ENCODE measurements at places on chromosomes 12 and 14. TPM values are rescaled to one million over a fixed set of nuclear protein-coding genes. Genes with fewer than 3 reads are reported as not detected.

Gene KRT82
- not detected for polyA plus RNA-seq

Gene CACNA2D4
- 1.9 TPM for polyA plus RNA-seq

Gene SIX4
- polyA plus RNA-seq, result 8.6 TPM

Gene ST8SIA1
- 8.5 TPM for polyA plus RNA-seq

Gene FIGNL2
- polyA plus RNA-seq, result 3.4 TPM

Gene FGF6
- polyA plus RNA-seq, result not detected

Gene LRRC10
- 0.08 TPM for polyA plus RNA-seq

Gene NDRG2
- polyA plus RNA-seq, result 175 TPM

Gene MMP19
- 1.5 TPM for polyA plus RNA-seq

Gene SPRYD3
- 13.5 TPM for polyA plus RNA-seq

Gene TMEM233
- 1.7 TPM for polyA plus RNA-seq

Gene PRB4
- polyA plus RNA-seq, result not detected

Gene BATF
- polyA plus RNA-seq, result not detected

Gene CFAP73
- 1.3 TPM for polyA plus RNA-seq

Gene C12orf56
- polyA plus RNA-seq, result 2.2 TPM

Gene ENDOU
- 0.40 TPM for polyA plus RNA-seq

Gene MED6
- 45.5 TPM for polyA plus RNA-seq

Gene LIMA1
- polyA plus RNA-seq, result 93.6 TPM

Gene GLS2
- polyA plus RNA-seq, result 2.7 TPM

Gene MAP3K9
- polyA plus RNA-seq, result 5.9 TPM

Gene BCL11B
- 2.7 TPM for polyA plus RNA-seq

Gene ITGB7
- polyA plus RNA-seq, result 1.8 TPM

Gene CCDC196
- polyA plus RNA-seq, result 0.38 TPM

Gene HAL
- 1.5 TPM for polyA plus RNA-seq

Gene SDR9C7
- 0.32 TPM for polyA plus RNA-seq

Gene ALDH1L2
- polyA plus RNA-seq, result 1.2 TPM

Gene ANO4
- 2.1 TPM for polyA plus RNA-seq

Gene CAPZA3
- polyA plus RNA-seq, result 0.38 TPM

Gene IFT43
- 48.2 TPM for polyA plus RNA-seq

Gene KCNH3
- polyA plus RNA-seq, result 5.2 TPM

Gene TMTC1
- polyA plus RNA-seq, result 26.2 TPM

Gene LALBA
- polyA plus RNA-seq, result not detected

Gene EXD2
- polyA plus RNA-seq, result 35.6 TPM

Gene SLC10A1
- 0.22 TPM for polyA plus RNA-seq

Gene CFAP54
- polyA plus RNA-seq, result 4.4 TPM

Gene PRH2
- 0.50 TPM for polyA plus RNA-seq

Gene TCL1B
- 0.60 TPM for polyA plus RNA-seq

Gene LMNTD1
- not detected for polyA plus RNA-seq

Gene TAC3
- polyA plus RNA-seq, result 0.80 TPM

Gene B4GALNT3
- 18.3 TPM for polyA plus RNA-seq

Gene KRT8
- polyA plus RNA-seq, result 223 TPM

Gene PELI2
- polyA plus RNA-seq, result 28.3 TPM

Gene PDZRN4
- 6.6 TPM for polyA plus RNA-seq

Gene CHST11
- 8.0 TPM for polyA plus RNA-seq

Gene KRT79
- polyA plus RNA-seq, result not detected

Gene AVPR1A
- polyA plus RNA-seq, result 5.5 TPM

Gene KLRD1
- polyA plus RNA-seq, result 0.37 TPM

Gene NANOG
- polyA plus RNA-seq, result 0.35 TPM

Gene PPM1H
- 29.5 TPM for polyA plus RNA-seq

Gene FSCB
- not detected for polyA plus RNA-seq

Gene GPR137C
- polyA plus RNA-seq, result 12.3 TPM

Gene SLC2A14
- 0.67 TPM for polyA plus RNA-seq

Gene SDSL
- 9.0 TPM for polyA plus RNA-seq

Gene KLHL33
- polyA plus RNA-seq, result 0.60 TPM

Gene NINJ2
- 1.3 TPM for polyA plus RNA-seq

Gene SPRYD4
- 7.2 TPM for polyA plus RNA-seq

Gene OR6C2
- polyA plus RNA-seq, result not detected
